COLO829 (cell line): ENCODE measurements at places on chromosomes 7 and 10.

GRCh38 chr10:132942101-132943057 lies at the start of gene CFAP46:
CFAP46 (minus strand) TSS chr10:132942570; CDS start chr10:132942484, 86 bp downstream.
- DNase-seq = no peak

GRCh38 chr10:122495406-122496340 lies 34.3 kb downstream of the HTRA1 start:
- no peak for DNase-seq

DNA sequence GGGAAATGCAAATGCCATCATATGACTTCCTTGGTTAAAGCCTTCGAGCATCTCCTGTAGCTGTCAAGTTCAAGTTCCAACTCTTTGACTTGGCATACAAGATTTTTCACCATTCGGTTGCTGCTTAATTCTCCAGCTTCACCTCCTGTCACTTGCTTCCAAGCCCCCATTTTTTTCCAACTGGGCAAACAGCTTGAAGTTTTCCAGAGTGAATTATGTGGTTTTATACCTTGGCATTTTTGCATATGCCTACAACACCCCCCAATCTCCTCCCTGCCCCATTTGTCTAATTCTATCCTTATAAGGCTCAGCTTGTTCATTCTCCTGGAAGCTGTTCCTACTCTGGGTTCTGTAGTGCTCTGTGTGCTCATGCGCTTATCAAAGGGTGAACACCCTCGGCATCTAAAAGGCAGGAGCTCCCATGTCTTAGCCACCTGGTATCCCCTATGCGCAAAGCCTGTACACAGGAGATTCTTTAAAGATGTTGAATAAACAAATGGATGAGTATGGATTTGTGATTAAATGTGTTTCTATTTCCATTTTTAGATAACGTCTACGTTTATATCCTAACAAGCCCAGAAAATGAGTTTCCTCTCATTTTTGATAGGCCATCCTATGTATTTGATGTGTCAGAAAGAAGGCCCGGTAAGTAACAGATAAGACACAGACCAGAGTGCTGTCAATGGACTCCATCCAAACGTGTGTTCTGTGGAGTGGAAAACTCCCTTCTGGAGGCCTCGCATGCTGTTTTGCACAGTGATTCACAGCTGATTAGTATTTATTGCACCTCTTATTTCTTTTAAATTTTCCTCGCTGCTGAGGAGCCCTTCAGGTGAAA lies 52.5 kb downstream of the CDHR3 start:
- DNase-seq = no peak

DNA sequence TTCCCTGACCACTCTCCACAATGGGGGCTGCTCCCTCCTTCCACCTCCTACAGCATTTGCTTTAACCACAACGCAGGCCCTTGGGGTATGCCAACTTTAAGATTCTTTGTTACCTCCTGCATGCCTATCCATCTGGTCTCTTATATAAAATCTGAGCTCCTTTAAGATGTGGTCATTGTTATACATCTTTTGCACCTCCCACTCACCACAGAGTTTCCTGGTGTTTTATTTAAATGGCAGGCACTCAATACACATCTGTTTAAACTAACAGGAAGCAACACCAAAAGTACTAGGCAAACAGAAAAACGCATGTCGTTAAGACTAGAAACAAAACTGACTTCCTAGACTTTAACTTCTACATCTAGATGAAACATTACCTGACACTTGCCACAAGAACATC lies 36.3 kb downstream of the SLC25A13 start:
- peak; percentile 28 for DNase-seq

DNA sequence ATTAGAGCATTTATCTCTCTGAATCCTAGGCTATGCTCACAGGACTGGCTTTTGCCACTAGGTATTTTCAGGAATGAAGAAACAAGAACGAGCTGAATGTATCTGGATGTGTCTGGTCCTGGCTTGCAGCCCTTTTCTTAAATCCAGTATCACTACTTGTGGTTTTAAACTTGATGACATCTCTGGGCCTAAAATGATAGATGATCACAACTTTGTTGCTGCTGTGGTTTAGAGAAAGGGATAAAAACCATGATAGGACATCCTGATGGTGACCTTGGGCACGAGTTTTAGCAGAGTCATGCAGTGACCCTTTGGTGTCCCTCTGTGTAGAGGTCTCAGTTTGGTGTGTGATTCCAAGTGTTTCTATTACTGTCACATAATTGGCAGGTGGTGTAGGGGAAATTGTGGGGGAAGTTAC lies 31.7 kb upstream of the SEMA3C start:
- DNase-seq = no peak

DNA sequence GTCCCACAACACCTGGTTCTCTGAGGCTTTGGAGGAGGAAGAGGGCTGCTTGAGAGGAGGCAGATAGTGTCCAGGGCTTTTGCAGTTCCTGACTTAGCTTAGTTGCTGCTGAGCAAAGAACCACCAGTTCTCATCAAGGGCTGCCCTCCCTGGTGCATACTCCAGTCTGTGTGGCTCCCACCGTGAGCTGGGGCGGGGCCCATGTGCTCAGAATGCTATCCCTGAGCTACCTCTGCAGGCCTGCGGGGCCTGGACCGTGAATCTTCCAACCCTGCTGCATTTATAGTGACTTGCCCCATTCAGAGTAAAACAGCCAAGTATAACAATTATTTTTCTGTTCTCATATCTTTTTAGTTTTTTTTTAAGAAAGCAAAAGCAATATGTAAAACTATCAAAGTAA lies 49.2 kb downstream of the TACR2 start:
- no peak for DNase-seq

- no peak for DNase-seq
Observed at GRCh38 chr7:88217675-88218428, 2.0 kb downstream of the SRI start.

- no peak for DNase-seq
Observed at GRCh38 chr10:87776328-87776727, 41.7 kb downstream of the ATAD1 start.

DNA sequence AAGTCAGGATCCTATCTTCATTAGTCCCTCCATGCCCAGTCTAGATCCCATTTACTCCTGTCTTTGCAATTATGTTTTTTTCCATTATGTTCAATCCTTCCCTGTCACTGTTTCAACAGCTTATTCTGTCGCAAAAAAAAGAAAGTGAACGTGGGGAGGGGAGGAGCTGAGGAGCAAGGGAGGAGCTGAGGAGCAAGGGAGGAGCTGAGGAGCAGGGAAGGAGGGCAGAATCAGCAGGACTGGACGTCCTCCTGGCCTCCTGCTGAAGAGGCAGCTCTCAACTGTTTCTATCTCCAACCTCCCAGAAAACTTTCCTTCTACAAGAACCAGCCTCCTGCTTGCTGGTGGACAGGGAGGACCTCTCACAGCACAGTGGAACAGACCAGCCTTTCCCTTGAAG lies 26.0 kb downstream of the LARP4B start:
- peak; percentile 15 for DNase-seq

DNA sequence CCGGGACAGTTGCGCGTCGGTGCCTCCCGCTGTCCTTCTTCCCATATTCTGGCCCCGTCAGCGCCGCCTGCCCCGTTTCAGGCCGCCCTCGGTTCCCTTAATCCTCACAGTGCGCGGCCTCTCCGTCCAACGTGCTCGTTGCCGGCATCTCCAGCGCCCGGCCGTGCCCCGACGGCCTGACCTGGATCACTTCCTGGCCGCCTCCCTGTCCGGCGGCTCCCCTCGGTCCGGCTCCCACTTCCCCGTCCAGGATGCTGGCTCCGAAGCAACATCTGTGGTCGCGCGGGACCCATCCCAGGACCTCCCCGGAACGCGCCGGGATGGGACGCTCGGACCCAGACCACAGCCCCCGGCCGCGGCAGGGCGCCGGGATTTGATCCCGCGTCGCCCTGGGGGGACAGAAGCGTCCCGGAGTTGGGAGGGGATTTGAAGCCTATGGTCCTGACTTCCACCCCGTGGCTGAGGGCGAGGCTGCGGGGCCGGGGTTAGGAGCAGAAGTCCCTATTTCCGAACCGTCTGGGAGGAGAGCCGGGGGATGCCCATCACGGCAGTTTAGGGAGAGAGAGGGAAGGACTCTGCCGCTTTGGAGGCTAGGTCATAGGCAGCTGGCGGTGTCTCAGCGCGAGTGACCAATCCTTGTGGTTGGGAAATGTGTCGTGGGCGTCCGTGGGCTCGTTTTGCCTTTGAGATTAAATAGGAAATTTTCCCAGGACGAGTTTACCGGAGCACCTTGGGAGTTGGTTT lies 53.8 kb downstream of the KCTD7 start:
- DNase-seq = no peak

DNA sequence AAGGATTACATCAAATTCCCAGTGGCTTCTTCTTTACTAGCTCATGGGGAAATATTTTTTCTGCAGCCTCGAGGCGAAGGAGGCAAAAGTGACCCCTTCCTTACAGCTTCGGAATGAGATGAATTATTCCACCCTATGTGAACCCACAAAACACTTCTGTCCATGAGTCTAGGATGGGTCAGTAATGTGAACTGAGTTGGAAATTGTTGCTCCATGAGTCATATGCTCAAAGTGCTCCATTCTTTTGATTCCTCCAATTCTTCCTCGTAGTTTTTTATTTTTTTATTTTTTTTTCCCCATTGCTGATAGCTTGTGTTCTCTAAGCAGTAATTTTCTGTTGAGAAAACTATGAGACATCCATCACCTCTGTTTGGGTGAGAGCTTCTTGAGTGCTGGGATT lies 31.7 kb upstream of the FAM204A start:
- DNase-seq = peak; percentile 28

- DNase-seq = no peak
Observed at GRCh38 chr10:7146189-7146588, 264.6 kb downstream of the SFMBT2 start.

- no peak for DNase-seq
Observed at GRCh38 chr7:2688409-2689342, 674 bp downstream of the AMZ1 start.

GRCh38 chr10:28807760-28808613 lies 130.7 kb downstream of the BAMBI start:
- no peak for DNase-seq

- DNase-seq = no peak
Observed at GRCh38 chr10:124392626-124393342, 25.9 kb downstream of the OAT start.

DNA sequence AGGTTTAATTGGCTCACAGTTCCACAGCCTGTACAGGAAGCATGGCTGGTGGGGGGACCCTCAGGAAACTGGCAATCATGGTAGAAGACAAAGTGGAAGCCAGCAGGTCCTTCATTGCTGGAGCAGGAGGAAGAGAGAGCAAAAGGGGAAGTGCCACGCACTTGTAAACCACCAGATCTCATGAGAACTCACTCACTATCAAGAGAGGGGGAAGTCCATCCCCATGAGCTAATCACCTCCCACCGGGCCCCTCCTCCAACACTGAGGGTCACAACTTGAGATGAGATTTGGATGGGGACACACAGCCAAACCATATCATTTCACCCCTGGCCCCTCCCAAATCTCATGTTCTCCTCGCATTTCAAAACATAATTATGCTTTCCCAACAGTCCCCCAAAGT lies 171.9 kb upstream of the CACNA2D1 start:
- DNase-seq = no peak
